ENCODE measurements at places on chromosomes 12 and 14.

DNA sequence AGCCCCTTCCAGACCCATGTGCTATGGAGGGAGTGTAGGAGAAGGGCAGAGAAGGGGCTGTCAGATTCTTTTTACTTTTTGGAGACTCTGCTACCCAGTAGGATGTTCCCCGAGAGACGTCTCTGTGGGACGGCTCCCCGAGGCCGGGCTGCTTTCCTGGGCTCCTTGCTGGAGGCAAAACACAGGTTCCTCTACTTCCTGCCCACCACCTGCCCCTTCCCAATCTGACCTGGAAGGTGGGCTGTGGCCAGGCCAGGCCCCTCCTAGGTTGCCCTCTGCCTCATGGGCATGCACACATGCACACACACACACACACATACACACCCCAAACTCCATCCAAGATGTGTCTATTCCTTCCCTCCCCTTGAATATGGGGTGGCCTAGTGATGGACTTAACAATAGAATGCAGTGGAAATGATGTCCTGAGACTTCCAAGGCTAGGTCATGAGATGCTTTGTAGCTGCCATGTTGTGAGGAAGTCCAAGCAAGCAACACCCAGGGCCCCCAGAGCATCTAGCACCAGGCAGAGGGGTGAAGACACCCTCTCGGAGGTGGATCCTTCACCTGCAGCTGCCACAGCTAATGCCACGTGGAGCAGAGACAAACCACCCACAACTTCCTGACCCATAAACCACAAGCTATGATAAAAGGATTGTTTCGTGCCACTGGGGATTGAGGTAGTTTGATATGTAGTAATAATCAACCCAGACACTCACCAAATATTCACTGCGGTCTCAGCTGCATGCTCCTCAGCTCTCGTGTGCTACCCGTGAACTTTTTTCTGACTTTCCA, 1.6 kb upstream of the ASB2 start:
- H3K4me3 ChIP-seq: no peak overlapping the region
- no peaks in the 10 kb centered on the region for H3K36me3 ChIP-seq
- H3K27me3 ChIP-seq: no peaks in the 10 kb centered on the region
- DNase-seq: no peak
- no peaks in the 10 kb centered on the region for H3K4me1 ChIP-seq

- no peak overlapping the region for H3K4me3 ChIP-seq
- no peak overlapping the region for H3K27ac ChIP-seq
- peaks cover 9% of the 10 kb centered on the region for H3K4me1 ChIP-seq
- no peak for DNase-seq
- H3K27me3 ChIP-seq: peaks cover 5% of the 10 kb centered on the region
These were observed 28.0 kb downstream of the ITGA7 start for GRCh38 chr12:55679691-55680090.

DNA sequence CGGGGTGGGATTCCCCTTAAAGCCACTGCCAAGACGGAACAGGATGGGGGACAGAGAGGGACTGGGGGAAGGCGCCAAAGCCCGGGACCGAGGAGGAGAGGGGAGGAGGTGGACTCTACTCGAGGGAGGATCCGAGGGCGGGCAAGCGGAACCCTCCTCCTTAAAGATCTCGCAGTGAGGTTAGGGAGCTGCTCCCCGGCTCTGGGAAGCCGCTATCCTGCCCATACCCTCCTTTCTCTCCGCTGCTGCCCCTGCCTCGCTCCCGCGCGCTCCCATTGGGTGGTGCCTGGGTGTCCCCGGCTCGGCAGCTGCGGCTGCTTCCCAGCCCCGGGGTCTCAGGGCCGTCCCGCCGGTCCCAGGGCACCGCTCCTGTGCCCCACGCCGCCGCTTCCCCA, 16.4 kb downstream of the KRT18 start:
- H3K27ac ChIP-seq: no peak overlapping the region
- peak overlapping the region; percentile 15 for H3K4me3 ChIP-seq
- H3K4me1 ChIP-seq: peaks cover 7% of the 10 kb centered on the region
- DNase-seq: no peak

DNA sequence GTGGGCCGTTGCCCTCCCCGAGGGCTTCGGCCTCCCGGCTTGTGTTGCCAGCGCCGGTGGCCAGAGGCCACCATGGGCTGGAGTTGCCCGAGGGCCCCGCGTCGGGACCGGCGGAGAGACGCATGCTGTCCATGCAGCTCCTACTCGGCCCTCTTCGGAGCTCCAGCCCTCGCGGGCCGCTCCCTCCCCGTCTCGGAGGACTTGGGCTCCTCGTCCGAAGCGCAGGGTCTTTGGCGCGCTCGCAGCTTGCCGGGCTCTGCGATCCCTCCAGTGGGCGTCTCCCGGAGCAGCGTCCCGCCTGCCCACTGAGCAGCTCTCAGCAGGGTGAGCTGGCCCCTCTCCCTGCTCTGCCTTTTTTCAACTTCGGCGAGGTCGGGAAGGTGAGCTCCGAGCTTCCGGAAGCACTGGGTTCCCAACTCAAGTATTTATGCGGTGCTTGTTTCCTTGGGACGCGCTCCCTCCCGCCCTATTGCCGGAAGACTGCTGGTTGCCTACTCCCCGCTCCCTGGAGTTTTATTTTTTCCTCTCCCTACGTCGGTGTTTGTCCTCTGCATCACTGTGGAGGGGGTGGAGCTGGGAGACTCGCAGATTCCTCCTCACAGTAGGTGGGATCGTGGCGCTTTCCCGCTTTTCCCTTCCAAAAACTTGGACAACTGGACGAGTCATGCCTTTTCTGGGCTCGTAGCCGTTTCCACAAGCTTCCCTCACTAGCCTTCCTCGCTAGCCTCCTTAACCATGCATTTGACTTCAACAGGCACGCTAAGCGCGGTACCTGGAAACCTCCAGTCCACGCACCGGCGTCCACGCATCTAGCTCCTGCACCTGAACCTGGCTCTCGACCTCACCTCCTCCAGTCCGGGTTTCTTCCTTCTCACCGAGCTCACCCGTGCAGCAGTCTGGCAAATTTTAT, at the start of gene AVPR1A:
Gene AVPR1A (minus strand): TSS at position 489 of the 910 bp plus-strand sequence. CDS start 365 bp downstream, at position 124.
- no peaks in the 10 kb centered on the region for H3K36me3 ChIP-seq
- H3K27ac ChIP-seq: peak within 1 kb of the TSS; percentile 15
- H3K4me1 ChIP-seq: peaks cover 22% of the 10 kb centered on the region

GRCh38 chr14:101490771-101491170, 70.5 kb upstream of the DIO3 start:
- peaks cover 16% of the 10 kb centered on the region for H3K27me3 ChIP-seq
- no peaks in the 10 kb centered on the region for H3K36me3 ChIP-seq
- DNase-seq: peak; percentile 69
- H3K4me3 ChIP-seq: no peak overlapping the region

- H3K27me3 ChIP-seq: no peaks in the 10 kb centered on the region
- H3K4me1 ChIP-seq: peaks cover 33% of the 10 kb centered on the region
- no peaks in the 10 kb centered on the region for H3K36me3 ChIP-seq
- H3K27ac ChIP-seq: no peak overlapping the region
These were observed 4.1 kb downstream of the PELI2 start for GRCh38 chr14:56122301-56122700.

GRCh38 chr12:49942921-49943624, 7.5 kb upstream of the AQP2 start:
- no peak overlapping the region for H3K4me3 ChIP-seq
- no peaks in the 10 kb centered on the region for H3K27me3 ChIP-seq
- H3K27ac ChIP-seq: peak overlapping the region; percentile 2
- H3K4me1 ChIP-seq: peaks cover 10% of the 10 kb centered on the region
- no peaks in the 10 kb centered on the region for H3K36me3 ChIP-seq

GRCh38 chr12:78179346-78179745, 348.7 kb downstream of the NAV3 start:
- no peak for DNase-seq
- no peaks in the 10 kb centered on the region for H3K4me1 ChIP-seq
- no peak overlapping the region for H3K4me3 ChIP-seq
- no peak overlapping the region for H3K27ac ChIP-seq

All from suprapubic skin (tissue), 4 donors.